ENCODE measurements at places on chromosomes 6 and 20.

DNA sequence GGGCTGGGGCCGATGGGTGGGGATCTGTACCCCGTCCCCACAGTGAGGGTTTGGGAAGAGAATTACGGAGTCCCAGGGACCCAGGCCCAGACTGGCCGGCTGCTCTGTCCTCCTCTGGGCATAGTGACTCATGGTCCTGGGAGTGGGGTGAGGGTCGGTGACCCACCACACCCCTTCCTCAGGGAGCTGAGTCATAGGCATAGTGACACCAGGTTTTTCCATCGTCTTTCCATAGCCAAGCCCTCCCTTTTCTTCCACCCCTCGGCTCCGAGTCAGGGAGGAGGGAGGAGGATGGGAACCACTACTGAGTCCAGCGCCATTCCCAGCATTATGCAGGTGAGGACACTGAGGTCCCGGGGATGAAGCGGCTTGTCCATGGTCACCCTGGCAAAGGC, 8.9 kb downstream of the CYP21A2 start:
- DNase-seq = peak; percentile 42

DNA sequence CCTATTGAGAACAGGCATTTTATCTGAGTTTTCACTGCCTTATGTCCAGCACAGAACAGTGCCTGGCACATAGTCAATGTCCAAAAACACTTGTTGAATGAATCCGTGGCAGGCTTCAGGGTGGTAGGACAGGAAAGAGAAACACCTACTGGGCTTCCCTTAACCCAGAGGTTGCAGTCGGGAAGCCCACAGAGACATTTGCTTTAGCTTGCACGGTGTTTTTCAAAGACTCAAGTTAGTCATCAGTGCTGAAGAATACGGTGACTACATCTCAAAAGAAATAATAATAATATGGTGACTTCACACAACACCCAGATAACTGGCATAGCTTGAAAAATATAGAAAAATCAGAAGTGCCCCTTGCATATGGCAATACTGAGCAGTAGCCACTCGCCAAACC, 160.4 kb downstream of the CD83 start:
- DNase-seq = no peak

GRCh38 chr6:52403627-52404026, 16.5 kb upstream of the EFHC1 start:
- no peak for DNase-seq

- no peak for DNase-seq
Measured at GRCh38 chr6:157985378-157986155, 3.9 kb downstream of the SYNJ2 start.

GRCh38 chr20:57751411-57751810, 41.6 kb upstream of the PMEPA1 start:
- DNase-seq = no peak

- DNase-seq = peak; percentile 14
Measured at GRCh38 chr20:43507150-43508080, at the start of gene L3MBTL1. Gene L3MBTL1, plus strand, starts transcription at chr20:43507697. Its CDS starts 5,807 bp downstream, at chr20:43513504.

Measured in hypothalamus (tissue), 51 donors.